T follicular helper cell (primary cell): ENCODE measurements at places on chromosomes 11 and 22.
A peak's percentile ranks its signal among the peaks of the same experiment; 100 is the strongest.

- no peak for DNase-seq
These were observed 615.7 kb downstream of the INSC start for GRCh38 chr11:15730263-15730994.

- no peak for DNase-seq
These were observed 29.8 kb downstream of the VSIG10L2 start for GRCh38 chr11:125975634-125976033.

GRCh38 chr11:111047374-111047773 is 198.2 kb upstream of the POU2AF2 start:
- no peak for DNase-seq

DNA sequence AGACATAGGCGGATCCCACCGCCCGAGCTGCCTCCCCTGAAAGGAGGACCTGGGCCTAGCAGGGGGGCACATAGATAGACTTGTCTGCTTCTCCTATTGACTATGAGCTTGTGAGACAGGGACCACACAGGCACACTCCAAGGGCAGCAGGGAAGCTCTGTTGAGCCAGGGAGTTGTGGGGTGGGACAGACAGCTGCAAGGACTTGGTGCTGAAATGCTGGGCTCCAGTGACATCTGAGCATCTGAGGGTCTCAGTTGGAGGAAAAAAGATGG is 53.4 kb upstream of the ANO1 start:
- no peak for DNase-seq

GRCh38 chr11:92870196-92870832 is 99.1 kb upstream of the MTNR1B start:
- no peak for DNase-seq

DNA sequence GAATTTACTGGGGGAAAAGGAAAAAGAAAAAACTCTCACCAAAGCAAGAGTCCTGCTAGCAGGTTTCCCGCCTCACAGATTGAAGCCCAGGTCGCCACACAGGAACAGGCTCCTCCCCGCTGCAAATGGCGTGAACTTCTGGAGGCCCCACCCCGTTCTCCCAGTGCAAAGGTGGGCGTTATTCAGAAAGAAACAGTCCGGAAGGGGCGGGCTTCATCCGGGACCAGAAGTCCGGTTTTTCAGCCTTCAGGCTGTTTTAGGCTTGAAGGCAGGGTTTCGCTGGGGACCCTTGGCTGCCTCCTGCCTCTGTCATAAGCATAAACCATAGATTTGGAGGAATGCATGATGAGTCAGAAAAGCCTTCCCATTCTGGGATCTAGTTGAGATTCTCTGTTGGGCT is 148.3 kb upstream of the POU2AF2 start:
- no peak for DNase-seq

GRCh38 chr22:45846952-45847351 is 130.0 kb downstream of the WNT7B start:
- DNase-seq: no peak

DNA sequence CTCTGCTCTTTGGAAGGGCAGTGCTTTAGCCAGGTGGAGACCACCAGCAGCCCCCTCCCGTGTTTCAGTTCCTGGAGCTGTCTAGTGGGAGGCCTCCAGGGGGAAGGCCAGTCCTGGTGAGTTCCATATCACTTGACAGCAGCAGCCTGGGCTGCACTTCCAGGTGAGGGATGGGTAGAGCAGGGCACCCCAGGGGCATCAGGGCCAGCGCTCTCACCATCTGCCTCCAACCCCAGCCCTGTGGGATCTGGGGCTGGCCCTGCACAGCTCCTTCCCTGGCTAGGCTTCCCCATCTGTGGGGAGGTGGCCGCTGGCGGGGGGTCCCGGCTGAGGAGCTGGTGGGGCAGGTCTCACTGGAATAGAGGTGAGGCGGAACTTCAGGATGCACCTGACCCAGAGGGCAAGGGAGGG is 60.5 kb downstream of the MORC2 start:
- no peak for DNase-seq

- no peak for DNase-seq
These were observed 4.5 kb downstream of the FXYD2 start for GRCh38 chr11:117820071-117820470.

- DNase-seq: no peak
These were observed 40.9 kb downstream of the CSRP3 start for GRCh38 chr11:19160847-19161246.

GRCh38 chr11:128745311-128746136 is 51.7 kb downstream of the FLI1 start:
- no peak for DNase-seq

DNA sequence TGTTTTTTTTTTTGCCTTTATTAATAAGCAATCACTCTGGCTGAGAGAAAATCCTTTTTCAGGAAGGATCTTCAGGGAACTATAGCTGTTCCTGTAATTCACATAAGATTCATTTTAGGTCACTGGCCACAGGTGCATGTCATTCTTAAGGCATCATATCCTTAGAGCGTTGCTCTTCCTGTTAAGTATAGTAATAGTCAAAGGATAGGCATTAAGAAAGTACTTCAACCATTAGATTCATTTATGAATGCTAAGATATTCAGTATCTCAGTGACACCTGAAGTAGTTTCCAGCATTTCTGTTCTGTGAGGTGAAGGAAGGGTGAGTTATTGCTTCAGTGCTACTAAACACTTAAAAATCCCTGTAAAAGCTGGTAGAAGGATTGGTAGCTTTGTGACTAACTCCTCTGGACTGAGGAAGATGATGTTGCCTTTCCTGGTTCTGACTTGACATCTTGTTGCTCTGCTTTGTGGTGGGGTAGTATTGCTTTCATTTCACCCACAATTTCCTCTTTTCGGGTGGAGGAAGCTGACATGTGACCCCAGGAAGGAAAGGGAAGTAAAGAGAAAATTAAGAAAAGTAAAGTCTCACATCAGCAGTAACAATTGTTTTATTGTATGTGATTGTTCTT is 34.7 kb downstream of the RNF169 start:
- no peak for DNase-seq

DNA sequence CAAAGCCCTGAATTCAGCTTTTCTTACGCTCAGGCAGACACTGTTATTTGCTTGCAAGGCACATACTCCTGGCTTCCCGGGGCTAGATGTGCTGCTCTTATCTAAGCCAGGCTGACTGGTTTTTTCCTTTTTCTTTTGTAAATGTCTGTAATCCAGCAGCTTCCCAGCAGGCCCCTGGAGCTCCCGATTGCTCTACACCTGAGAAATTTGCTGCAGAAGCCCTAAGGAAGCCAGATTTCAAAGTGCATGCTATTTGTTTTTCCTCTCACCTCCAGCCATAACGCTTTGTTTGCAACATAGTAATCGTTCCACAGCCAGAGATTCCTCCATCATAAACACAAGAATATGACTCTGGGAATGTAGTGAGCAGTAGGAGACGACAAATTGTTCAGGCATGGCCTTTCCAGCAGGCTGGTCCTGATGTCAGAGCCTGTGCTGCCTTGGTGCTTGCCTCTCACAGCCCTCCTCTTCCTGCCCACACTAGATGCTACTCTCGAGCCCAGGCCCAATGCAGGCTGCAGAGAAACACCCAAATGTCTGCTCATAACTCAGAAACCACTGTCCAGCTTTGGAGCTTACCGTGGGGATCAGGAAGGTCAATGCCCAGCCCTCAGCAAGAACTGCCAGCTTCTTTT is 54.7 kb upstream of the SLC6A5 start:
- DNase-seq: no peak

DNA sequence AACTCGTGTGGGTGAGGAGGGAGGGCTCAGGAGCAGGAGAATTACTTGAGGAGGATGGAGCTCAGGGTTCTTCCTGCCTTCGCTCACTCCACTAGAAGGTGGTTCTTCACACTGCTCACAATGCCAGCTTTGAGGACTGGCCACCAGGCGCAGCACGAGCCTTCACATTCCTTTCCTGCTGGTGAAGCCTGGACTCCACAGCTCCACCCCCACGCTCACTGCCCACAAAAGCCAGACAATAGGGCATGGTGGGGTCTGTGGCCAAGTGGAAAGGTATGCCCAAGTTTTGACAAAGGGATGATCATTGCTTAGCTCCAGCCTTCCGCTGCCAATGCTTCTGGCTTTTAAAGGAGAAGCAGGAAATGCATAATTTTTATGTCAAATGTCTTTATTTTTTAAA is 58.0 kb upstream of the FADD start:
- DNase-seq: no peak

GRCh38 chr11:64007629-64008282 is 21.5 kb downstream of the OTUB1 start:
- no peak for DNase-seq

DNA sequence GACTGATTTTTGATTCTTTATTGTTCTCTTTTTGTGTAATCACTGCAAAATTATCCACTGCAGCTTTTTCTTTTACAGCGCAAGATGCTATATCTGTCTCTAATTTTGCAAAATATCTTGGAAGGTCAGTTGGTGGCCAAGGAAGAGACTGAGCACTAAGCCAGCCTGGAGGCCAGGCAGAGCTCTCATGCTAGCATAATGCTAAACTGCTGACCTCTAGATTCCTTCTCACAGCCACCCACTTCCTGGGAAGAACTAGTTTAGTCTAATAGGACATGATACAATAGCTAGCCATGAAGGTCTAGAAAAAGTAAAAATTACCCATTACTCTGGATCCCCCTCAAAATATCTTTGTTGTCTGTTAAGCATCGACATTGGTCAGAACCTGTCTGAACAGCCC is 227.2 kb upstream of the ARHGAP20 start:
- DNase-seq: no peak

- peak; percentile 16 for DNase-seq
These were observed 569 bp downstream of the POLA2 start for GRCh38 chr11:65262381-65262680.

DNA sequence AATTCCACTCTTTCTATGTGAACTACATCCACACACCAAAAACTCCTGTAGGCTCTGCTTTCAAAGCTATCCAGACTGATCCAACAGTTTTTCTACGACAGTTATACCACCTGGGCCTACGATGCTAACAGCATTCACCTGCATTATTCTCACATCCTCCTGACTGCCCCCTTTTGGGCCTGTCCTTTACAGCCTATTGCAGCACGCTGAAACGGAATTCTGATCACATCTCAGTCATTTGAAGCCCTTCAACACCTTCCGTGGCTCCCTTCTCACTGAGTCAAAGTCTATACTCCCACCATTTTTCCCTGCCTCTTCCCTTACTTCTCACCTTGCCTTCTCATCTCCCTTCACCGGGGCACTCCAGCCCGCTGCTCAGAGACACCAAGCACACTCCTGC is 791.3 kb upstream of the KIRREL3 start:
- DNase-seq: no peak
